Forelimb muscle (tissue), 1 donor: ENCODE measurements at places on chromosomes 11 and 22. TPM values are rescaled to one million over a fixed set of nuclear protein-coding genes. Genes with fewer than 3 reads are reported as not detected.

Gene SCGB1C1
- polyA plus RNA-seq: 0.34 TPM

DNA sequence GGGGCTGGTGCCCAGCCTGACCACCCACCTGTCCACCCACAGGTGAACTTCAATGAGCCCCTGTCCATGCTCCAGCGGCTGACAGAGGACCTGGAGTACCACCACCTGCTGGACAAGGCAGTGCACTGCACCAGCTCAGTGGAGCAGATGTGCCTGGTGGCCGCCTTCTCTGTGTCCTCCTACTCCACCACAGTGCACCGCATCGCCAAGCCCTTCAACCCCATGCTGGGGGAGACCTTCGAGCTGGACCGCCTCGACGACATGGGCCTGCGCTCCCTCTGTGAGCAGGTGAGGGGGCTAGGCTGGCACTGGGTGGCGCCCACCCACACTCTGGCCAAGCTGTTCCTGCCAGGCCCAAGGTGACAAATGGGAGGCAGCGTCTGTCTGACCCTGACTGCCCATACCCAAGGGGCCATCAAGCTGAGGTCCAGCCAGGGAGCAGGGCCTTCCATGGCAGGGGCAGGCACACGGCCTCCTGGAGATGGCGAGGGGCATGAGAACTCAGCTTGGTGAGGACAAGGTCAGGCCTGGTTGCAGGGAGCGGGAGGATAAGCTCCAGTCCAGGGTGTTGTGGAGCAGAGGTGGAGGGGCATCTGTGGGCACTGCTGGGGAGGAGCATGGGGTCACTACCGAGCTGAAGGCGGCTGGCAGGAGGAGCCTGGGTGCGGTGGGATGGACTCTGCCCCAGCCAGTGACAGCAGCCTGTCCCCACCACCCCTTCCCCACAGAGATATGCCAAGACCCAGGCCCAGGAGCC lies 77.7 kb downstream of the MORC2 start:
- no peak for DNase-seq

DNA sequence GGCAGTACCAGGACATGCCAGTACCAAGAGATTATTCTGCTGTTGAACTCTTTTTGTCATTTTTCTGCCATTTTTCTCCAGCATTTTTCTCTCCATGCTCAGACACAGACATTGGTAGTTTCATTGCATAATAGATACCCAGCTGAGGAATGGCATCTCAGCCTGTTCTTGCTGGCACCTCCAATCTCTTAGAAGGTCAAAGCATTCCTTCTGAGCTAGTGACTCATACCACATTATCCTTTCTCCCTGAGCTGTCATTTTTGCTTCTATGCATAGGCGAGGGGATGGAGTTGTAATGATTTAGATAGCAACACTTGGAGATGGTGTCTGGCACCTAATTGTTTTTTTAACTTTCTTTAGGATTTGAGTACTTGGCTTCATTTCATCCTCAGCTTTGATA lies 321.1 kb downstream of the NELL1 start:
- DNase-seq: no peak

GRCh38 chr22:36136475-36136874 lies 24.1 kb downstream of the APOL3 start:
- no peak for DNase-seq

DNA sequence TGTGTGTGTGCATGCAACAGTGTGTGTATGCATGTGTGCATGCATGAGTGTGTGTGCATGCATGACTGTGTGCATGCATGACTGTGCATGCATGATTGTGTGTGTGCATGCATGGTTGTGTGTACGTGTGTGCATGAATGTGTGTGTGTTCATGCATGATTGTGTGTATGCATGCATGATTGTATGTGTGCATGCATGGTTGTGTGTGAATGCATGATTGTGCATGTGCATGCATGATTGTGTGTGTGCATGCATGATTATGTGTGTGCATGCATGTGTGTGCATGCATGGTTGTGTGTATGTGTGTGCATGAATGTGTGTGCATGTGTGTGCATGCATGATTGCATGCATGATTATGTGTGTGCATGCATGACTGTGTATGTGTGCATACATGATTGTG lies 1052.0 kb downstream of the TBC1D22A start:
- DNase-seq: no peak

GRCh38 chr11:110832080-110832479 lies 119.8 kb upstream of the ARHGAP20 start:
- no peak for DNase-seq

DNA sequence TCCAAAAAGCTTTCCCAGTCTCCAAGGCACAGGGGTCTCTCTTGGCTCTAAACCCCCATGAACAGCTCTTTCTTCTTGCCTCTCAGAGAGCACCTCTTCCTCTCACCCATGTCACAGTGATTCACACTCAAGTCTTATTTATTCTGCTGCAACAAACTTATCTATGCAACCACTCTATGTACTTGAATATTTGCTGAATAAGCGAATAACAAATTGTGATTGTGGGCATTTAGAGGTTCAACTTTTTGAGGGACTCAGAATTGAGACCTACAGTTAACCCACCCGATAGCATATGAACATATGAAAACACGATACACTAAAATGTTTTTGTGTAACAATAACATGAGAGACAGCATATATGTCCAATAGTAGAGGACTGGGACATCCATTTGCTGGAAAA lies 137.1 kb upstream of the NARS2 start:
- no peak for DNase-seq

DNA sequence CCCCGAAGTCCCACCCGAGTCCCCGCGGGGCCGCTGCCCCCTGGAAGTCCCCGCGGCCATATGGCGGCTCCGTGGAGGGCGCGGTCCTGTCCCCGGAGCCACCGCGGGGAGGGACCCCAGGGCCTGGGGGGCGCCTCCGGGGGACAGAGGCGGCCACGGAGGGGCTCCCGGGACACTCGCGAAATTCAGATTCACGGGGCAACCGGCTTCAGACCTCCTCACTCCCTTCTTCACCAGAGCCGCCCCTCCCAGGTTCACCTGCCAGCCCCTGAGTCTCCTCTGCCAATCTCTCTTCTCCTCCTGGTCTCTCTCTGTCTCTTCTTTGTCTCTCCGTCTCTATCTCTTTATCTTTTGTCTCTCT lies 28.2 kb upstream of the TOLLIP start:
- no peak for DNase-seq

Gene NAP1L4
- 110 TPM for polyA plus RNA-seq

Gene TMEM45B
- 0.48 TPM for polyA plus RNA-seq

Gene GUCY1A2
- 5.7 TPM for polyA plus RNA-seq

GRCh38 chr22:46829941-46830715 lies 67.7 kb downstream of the TBC1D22A start:
- no peak for DNase-seq

Gene MS4A8
- 8.0 TPM for polyA plus RNA-seq

Gene OR52A5
- not detected for polyA plus RNA-seq

- DNase-seq: no peak
Measured at GRCh38 chr11:75450826-75451821, 18.1 kb upstream of the KLHL35 start.

- DNase-seq: no peak
Measured at GRCh38 chr11:66337103-66337899, 1.1 kb upstream of the RIN1 start.

GRCh38 chr11:490186-490929 lies 16.7 kb downstream of the RNH1 start:
- DNase-seq: no peak

- no peak for DNase-seq
Measured at GRCh38 chr11:96332126-96332771, 10.7 kb downstream of the MAML2 start.

Gene OR52I2
- not detected for polyA plus RNA-seq

DNA sequence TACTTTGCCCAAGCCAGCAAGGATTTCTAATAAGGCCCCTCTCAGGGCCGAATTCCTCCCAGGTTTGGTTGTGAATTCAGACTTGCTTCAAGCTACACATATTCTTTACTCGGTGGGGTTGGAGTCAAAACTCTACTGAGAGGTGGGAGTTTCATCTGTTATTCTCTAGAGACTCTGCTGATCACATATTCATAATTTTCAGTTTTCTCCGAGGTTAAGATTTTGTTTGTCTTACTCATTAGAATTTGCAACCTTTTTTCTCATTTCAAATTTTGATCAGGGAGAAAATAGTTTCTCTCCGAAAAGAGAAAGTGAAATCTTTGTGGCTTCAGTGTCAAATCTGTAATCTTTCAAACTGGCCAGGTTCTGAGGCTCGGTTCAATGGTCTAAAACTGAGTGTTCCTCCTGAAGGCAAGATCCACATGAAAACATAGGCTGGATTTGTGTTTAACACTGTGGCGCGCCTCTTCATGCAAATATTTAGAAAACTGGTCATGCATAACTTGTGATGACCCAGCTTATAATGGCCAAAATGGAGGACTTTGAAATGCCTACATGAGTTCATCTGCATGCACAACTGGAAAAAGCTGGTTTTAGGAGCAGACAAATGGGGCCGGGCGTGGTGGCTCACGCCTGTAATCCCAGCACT lies 21.5 kb upstream of the GSTP1 start:
- DNase-seq: no peak

DNA sequence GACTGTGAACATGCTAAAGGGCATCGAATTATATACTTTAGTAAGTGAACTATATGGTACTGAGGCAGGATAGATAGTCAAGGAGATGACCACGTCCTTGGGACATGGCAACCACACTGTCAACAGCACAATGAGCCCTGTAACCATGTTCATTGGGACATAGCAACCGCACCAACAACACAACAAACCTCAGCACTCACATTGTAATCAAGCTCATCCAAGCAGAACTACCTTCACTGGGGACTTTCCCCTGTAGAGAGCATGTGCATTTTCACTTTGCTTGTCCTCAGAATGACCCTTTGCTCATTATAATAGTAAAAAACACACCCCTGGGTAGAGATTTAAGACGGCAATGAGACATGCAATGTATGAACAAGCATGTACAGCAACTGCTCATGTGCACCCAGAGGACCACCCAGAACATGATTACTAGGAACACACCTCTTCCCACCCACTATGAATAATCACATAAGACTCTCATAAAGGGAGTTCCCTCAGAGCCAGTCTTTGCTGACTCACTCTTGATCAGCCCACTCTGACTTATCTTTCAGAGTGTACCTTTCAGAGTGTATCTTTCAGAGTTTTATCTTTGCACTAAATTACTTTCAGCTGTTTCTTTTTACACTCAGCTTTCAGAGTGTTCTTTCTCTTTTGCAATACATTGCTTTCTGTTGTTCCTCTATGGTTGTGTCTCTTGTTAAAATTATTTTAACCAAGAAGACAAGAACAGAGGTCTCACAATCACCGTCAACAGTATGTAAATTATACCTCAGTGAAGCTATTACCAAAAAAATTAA lies 4.1 kb upstream of the PLAAT2 start:
- peak; percentile 28 for DNase-seq

Gene FGF4
- 12.0 TPM for polyA plus RNA-seq

Gene SLC25A18
- polyA plus RNA-seq: 0.58 TPM

- no peak for DNase-seq
Measured at GRCh38 chr11:65576867-65577755, 1.3 kb downstream of the EHBP1L1 start.
